Naive B cell (primary cell): ENCODE measurements at places on chromosomes 3 and 15. TPM values are rescaled to one million over a fixed set of nuclear protein-coding genes. Genes with fewer than 3 reads are reported as not detected.

SLC30A4 gene
- polyA plus RNA-seq: 15.4 TPM

RBPMS2 gene
- 0.29 TPM for polyA plus RNA-seq

GRCh38 chr3:41259449-41260062, 60.3 kb downstream of the CTNNB1 start:
- no peak for DNase-seq

DNA sequence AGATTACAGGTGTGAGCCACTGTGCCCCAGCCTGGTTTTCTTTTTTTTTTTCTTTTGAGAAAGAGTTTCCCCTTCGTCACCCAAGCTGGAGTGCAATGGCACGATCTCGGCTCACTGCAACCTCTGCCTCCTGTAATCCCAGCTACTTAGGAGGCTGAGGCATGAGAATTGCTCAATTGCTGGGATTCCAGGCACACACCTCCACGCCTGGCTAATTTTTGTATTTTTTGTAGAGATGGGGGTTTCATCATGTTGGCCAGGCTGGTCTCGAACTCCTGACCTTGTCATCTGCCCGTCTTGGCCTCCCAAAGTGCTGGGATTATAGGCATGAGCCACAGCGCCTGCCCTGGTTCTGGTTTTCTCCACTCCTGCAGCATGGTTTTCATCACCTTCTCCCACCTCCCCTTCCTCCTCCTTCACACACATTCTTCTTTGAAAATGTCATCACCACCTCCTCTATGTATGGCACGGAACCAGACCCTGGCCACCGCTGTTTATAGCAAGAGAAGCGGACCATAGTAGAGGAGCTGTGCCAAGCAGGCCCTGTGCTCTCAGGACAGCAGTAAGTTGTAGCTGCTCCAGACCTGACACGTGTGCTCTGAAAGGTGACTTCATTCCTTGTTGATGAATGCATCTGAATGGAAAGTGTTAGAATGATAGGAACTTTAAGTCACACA, 14.6 kb upstream of the AHSG start:
- DNase-seq: no peak

IQCF2 gene
- not detected for polyA plus RNA-seq

SIDT1 gene
- polyA plus RNA-seq: 58.4 TPM

DNA sequence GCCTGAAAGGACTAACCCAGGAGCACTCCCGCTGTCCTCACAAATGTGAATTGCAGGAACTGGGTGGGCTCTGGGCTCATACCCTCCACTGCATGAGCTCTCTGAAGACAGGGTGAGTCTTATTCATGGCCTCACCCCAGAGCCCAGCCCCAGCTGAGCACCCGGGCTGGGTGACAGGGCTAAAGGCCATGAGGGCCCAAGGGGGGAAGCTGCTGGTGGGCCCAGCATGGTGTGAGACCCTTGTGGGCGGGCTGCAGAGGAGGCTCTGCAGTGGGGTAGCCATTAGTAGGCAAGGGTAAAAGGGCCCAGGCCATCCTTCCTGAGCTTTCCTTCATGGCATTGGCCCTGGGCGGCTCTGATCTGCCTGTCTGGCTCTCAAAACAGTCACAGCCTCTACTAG, 30.3 kb downstream of the SRPRB start:
- no peak for DNase-seq

BUB1B gene
- 1.1 TPM for polyA plus RNA-seq

DNA sequence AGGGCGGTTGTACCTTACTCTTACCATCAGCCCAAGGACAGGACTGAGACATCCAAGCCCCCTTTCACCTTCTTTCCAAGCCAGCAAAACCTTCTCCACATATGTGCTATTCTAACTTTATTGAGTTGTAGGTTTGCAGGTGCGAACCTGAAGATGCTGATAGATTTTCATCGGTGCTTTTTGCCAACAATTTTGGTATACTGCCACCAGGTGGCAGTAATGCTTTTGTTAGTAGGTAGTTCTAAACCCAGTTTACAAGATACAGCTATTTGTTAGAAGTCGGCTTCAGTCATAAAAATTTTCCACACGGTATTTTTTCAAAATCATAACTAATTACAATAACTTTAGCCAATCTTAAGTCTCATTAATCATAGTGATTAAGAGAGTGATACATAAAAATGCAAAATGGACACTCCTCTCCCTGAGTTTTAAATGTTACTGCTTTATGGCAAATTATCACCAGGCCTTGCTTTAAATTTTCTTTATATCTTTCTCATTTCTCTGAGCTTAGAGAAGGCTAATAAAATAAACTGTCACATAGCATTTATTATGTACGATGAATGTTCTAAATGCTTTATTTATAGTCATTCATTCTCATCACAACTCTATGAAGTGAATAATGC, 636 bp downstream of the TBC1D21 start:
- peak; percentile 2 for DNase-seq

GRCh38 chr3:167952969-167953368, 142.8 kb downstream of the GOLIM4 start:
- DNase-seq: no peak

CDC25A gene
- polyA plus RNA-seq: not detected

DNA sequence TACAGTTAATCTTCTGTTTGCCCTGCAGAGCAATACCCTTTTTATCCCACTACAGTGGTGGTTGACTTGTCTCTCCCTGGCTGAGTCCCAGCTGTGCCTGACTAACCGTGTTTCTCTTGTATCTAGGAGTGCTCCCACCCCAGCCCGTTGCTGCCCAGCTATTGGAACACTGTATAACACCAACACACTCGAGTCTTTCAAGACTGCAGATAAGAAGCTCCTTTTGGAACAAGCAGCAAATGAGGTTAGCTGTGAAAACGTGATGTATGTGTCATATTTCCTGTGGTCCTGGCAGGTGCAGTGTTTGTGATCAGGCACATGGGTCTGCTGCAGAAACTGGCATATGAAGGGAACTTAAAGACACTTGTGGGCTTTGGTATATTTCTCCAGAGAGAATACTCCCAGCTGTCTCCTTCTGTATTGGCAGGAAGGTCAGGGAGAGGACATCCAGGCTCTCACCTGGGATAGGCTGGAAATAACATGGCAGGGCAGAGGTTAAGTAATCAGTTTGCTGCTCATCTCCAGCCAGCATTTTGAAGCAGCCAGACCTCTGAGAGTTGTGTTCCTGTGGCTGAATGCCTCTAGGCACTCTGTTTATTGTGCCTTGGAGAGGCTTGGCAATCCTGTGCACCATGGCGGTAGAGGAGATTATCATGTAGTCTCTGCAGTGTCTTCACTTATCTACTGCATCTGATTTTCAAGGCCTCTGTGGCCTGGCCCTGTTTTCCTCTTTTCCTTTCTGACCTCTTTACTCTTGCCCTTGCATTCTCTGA, 34.8 kb downstream of the ATG7 start:
- DNase-seq: no peak

- peak; percentile 55 for DNase-seq
Observed at GRCh38 chr15:98850961-98851572, 156.5 kb downstream of the PGPEP1L start.

IL12A gene
- polyA plus RNA-seq: 3.8 TPM

TMC3 gene
- polyA plus RNA-seq: not detected

GRCh38 chr15:68601206-68602197, 22.7 kb downstream of the CORO2B start:
- DNase-seq: no peak

- no peak for DNase-seq
Observed at GRCh38 chr3:54791501-54792156, 136.2 kb downstream of the LRTM1 start.

NISCH gene
- 14.5 TPM for polyA plus RNA-seq

GRCh38 chr3:148208975-148209374, 488.7 kb upstream of the AGTR1 start:
- DNase-seq: no peak

HRH1 gene
- polyA plus RNA-seq: not detected

CSPG4 gene
- polyA plus RNA-seq: not detected

PRRT3 gene
- polyA plus RNA-seq: 0.33 TPM

GRCh38 chr3:47762233-47762632, 19.5 kb downstream of the SMARCC1 start:
- DNase-seq: no peak

DNA sequence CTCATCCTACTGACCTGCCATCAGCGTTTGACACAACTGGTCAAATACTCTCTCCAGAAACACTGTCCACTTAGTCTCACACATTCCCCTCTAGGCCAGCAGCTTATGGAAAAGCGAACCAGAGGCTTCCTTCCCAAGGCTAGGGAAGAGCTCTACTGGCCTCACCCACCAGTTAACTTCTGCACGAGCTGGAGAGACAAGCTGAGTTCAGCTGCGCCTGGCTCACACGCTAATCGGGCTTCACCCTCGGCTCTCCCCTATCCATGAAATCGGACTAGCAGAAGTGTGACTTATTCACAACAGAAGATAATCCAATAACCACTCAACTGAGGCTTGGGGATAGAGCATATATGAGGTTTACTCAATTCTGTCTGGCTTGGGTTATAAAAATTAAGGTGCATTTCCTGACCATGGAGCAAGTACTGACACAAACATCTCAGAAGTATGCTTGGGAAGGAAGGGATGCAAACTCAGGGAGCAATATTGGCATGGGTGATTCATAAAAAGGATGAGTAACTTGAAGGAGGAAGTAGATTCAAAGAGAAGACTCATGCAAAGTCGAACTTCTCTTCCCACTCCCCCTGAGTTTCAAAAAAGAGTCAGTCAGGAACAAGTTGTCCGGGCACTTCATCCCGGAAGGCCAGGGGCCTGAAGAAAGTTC, 73.1 kb downstream of the XXYLT1 start:
- DNase-seq: no peak

- no peak for DNase-seq
Observed at GRCh38 chr3:58150810-58151199, 60.0 kb downstream of the DNASE1L3 start.

GRCh38 chr15:37061996-37062395, 38.4 kb downstream of the MEIS2 start:
- no peak for DNase-seq

CDHR4 gene
- polyA plus RNA-seq: not detected

DNA sequence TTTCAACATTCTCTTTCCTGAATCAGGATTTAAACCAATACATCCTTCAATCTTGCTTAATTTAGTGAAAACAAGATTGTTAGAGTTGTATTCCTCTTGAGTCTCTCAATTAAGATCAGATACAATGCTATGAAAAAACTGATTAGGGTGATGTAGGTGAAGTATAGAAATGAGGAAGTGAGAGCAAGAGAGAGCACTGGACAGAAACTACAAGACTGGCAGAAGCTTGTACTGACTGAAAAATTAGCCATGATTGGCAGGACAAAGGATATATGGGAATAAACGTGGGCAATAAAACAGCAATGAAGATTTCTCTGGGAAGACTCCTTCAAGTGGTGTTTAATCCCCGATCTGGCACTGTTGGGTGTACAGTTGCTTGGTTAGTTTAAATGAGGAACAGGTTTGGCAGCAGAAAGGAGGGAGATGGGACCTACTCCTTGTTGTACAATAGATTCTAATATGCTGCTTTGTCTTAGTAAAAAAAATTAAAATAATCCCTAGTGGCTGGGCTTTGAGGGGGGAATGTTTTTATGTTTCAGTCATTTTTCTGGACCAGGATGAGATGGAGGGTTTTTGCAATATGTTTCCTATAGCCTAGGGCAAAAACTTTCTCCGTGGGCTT, 252.7 kb downstream of the SLC9A9 start:
- DNase-seq: peak; percentile 44

GRCh38 chr15:85071061-85071460, 89.4 kb downstream of the PDE8A start:
- no peak for DNase-seq

GRCh38 chr3:98731720-98732285, 31.3 kb upstream of the ST3GAL6 start:
- no peak for DNase-seq

GRCh38 chr3:122962149-122962548, 65.4 kb downstream of the SEMA5B start:
- no peak for DNase-seq

ATP2B2 gene
- polyA plus RNA-seq: not detected

NUP210 gene
- polyA plus RNA-seq: 31.5 TPM

DNA sequence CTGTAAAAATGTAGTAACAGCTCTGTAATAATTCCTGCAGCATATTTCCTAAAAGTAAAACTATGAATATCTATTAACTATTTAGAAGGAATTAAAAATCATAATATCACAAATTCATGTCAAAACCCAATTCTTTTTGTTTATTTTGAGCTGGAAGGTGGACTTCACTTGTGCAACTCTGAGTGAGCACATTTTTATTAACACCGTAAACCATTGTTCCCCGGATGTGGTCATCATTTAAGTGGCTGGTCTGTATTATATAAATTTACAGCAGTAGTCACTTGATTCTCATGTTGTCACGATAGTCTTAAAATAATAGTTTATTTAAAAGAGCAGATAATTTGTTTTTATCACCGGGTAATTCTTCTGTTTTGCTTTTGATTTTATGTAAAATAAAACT, 43.0 kb upstream of the UTS2B start:
- DNase-seq: no peak

DNA sequence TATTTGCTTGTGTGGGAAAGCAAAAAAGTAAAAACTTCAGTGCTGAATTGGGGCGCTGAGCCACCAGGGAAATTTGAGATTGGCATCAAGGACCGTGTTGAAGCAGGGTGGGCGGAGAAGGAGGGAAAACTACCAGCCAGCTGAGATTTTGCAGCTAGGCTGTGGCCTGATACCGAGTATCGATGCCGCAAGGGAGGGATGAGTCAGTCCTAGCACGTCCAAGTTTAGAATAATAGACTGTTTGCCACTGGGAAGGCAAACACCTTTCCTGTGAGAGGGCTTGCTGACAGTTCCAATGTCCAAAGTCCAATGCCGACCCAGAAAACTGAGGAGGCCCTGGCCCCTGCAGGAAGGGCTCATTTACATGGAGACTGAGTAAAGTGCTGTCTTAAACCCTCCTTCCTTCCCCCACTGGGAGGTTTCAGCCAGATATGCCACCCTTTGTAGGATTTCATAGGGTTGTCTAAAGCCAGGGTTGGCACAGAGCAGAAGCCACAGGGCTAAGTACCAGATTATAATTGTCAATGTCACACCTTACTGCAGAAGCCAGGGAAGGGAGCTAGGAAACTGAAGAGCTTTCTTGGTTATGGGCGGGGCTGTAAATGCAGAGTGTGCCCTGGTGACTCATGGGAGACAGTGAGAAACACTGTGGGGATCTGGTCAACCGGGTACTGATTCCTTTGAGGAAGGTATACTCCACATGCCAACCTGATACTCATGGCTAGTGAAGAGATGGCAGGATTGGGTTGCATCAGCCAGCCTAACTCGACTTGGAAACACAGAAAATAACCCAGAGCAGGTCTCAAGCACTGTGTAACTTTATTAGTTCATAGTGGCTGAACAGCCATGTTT, 28.4 kb upstream of the PIK3CB start:
- no peak for DNase-seq

DNA sequence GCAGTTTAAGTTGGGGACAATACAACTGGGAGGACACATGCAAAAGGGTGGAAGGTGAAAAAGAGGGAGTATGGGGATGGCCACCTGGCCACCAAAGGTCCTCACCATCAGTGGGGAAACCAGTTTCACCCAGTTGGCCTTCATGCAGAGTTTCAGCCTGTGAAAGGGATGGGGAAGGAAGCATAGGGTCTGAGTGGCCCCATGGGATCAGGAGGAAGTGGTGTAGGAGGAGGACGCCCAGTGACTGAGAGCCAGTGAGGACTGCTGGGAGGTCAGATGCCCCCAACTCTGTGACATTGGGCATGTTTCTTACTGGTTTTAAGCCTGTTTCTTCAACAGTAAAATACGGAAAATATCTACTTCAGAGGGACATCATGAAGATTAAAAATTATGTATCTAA, 16.3 kb downstream of the BCL2A1 start:
- no peak for DNase-seq

P2RY1 gene
- polyA plus RNA-seq: not detected

- DNase-seq: no peak
Observed at GRCh38 chr3:46709721-46710120, 7.9 kb downstream of the PRSS50 start.

- no peak for DNase-seq
Observed at GRCh38 chr15:59550956-59551355, 60.6 kb upstream of the GCNT3 start.

- DNase-seq: no peak
Observed at GRCh38 chr15:34203936-34204335, 6.0 kb downstream of the KATNBL1 start.
